CD4-positive, alpha-beta T cell treated with Interleukin-15 for 1 hour (primary cell): ENCODE measurements at places on chromosomes 2 and 18.

- no peak for DNase-seq
These were observed 523.1 kb downstream of the PLCL1 start for GRCh38 chr2:198327526-198327925.

DNA sequence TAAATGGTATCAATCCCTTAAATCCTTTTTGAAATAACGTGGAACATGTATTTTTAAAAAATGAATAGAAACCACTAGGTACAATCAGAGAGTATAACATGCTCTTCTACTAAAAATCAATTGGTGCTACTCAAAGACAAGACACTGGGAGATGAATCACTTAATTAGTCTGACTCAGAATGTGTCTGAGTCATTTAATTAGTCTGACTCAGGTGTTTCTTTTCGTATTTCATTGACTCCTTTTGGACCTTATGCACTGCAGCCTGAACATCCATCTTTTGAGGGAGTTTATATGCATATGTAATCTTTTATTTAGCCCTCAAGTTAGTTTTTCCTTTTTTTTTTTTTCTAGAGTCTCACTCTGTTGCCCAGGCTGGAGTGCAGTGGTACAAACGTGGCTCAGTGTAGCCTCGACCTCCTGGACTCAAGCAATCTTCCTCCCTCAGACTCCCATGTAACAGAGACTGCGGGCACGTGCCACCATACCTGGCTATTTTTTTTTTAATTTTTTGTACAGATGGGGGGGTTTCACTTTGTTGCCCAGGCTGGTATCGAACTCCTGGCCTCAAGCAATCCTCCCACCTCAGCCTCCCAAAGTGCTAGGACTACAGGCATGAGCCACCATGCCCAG is 26.5 kb downstream of the PPP4R3B start:
- DNase-seq, result no peak

DNA sequence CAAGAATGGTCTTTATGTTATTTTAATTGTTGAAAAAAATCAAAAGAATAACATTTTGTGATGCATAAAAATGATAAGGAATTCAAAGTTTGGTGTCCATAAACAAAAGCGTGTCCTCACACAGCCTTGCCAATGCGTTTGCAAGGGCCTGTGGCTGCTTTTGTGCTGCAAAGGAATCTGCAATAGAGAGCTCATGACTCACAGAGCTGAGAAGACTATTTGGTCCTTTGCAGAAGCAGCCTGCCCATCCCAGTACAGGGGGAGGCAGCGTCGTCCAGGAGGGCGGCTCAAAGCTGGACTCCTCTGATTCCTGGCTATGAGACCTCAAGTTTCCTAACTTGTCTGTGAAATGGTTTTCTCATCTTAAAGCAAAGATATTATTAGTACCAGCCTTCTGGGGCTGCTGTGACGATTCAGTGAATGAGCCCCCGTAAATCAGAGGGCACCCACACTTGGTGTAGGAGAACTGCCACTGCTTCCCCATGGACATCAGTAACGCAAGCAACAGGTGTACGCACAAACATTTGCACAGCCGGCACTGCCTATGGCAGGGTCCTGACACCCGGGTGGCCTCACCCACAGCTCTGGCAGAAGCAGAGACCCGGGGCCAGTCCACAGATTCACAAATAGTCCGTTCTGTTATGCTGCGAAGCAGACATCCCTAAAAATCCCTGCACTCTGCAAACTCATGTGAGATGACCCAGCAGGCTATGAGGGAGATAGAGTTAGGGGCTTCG is 70.6 kb upstream of the ASAP2 start:
- DNase-seq, result no peak

DNA sequence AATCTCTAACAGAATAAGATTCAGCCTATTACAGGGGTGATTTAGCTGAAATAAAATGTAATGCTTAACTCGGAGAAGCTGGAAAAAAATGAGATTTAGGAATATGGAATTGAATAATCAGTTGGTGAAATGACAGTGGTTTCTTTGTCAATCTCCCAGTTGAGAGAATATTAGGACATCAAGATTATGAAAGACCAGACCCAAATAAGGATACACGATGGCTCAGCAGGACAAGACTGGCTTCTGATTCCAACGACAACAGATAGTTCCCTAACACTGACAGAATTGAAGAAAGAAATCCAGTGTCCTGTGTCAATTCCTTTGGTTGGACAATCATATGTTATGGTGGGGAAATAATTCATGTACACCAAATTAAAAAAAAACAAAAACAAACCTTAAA is 55.8 kb downstream of the HRH4 start:
- no peak for DNase-seq

- no peak for DNase-seq
These were observed 28.4 kb upstream of the PUM2 start for GRCh38 chr2:20378891-20379519.

GRCh38 chr2:60267122-60267521 is 286.3 kb downstream of the BCL11A start:
- no peak for DNase-seq
